ENCODE measurements at places on chromosomes 16 and 17.

GRCh38 chr16:89361751-89362539 lies 128.4 kb downstream of the ANKRD11 start:
- peak; percentile 67 for DNase-seq

GRCh38 chr16:81324808-81325207 lies 10.0 kb downstream of the GAN start:
- DNase-seq: no peak

DNA sequence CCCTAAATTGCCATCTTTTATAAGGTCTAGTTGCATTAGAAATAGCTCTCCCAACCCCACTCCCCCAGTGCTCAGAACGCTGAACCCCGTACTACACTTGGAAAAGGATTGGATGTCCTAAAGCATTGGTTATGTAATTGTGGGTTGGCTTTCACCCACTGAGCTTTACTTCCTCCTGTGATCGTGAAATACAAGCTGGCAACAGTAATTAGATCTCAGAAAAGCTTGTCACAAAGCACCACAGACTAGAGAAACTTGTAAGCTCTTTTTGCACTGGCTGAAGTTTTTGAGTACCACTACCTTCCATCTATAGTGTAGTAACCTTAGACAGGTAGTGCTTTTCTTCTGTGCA lies 54.4 kb downstream of the SIAH1 start:
- no peak for DNase-seq

DNA sequence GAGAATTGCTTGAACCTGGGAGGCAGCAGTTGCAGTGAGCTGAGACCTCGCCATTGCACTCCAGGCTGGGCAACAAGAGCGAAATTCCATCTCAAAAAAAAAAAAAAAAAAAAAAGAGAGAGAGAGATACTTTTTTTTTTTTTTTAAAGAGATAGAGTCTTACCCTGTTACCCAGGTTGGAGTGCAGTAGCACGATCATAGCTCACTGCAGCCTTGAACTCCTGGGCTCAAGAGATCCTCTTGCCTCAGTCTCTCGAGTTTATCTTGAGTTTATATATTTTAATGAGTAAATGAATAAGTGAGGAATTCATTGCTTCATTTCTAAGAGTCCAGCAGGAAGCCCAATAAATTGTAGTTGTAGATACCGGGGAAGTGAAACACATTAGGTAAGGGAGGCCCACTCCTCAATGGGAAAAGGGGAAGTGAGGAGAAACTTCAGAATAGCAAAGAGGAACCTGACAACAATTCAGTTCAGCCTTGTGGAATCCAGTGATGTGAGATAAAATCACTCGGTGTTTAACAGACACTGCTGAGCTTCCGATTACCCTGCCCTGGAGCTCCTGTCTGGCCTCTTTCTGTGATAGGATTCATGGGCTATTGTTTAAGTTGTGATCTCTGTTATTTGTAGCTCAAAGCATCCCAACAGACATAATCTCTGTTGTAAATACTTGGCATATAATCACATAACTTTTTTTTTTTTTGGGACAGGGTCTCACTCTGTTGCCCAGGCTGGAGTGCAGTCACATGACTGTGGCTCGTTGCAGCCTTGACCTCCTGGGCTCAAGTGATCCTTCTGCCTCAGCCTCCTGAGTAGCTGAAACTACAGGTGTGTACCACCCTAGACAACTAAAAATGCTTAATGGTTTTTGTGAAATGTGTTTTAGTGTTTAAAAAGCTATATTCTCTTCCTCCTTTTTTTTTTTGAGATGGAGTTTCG lies 15.8 kb upstream of the ITGAM start:
- DNase-seq: no peak

- DNase-seq: no peak
Observed at GRCh38 chr16:79139799-79140198, 460.7 kb downstream of the MAF start.

GRCh38 chr17:52202520-52203080 lies 44.1 kb upstream of the CA10 start:
- no peak for DNase-seq

DNA sequence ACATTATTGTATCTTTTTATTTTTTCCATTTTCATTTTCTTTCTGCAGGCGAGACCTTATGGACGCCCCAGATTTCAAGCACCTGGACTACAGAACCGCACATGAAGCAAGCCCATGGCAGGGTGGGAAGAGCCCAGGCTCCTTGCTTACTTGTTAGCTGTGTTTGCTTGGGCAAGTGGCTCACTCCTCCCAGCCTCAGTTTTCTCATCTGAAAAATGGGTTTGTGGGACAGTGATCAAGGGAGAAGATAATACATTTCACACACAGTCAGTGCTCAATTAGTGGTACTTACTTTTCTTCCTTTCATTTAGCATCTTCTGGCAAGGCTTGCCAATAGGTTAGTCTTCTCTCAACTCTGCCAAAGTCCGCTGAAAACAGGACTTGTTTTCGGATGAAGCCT lies 117.5 kb downstream of the IRX3 start:
- no peak for DNase-seq

GRCh38 chr17:33385713-33386112 lies 92.6 kb upstream of the ASIC2 start:
- no peak for DNase-seq

- no peak for DNase-seq
Observed at GRCh38 chr16:76193906-76194615, 83.1 kb upstream of the CNTNAP4 start.

DNA sequence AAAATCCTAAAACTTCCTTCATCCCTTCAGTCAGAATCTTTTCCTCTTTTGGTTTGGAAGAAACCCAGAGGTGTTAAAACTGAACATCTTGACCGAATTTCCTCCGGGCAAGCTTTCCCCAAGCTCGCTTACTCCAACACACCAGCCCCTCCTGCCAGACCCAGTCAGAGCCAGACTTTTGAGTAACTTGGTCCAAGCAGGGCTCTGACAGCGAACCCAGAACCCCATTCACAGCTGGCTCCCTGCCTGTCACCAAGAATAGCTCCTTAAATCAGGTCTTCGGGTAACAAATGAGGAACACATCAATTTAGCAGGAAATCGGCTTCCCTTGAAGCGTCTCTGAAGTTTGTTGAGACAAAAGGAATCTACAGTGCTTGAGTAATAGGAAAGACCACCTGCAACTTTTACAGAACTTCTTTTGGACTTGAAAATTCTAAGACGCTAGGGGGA lies 27.3 kb downstream of the GAS7 start:
- DNase-seq: no peak

- DNase-seq: no peak
Observed at GRCh38 chr17:2042933-2043332, 1.1 kb downstream of the OVCA2 start.

- no peak for DNase-seq
Observed at GRCh38 chr16:59611556-59611955, 877.4 kb upstream of the GOT2 start.

- no peak for DNase-seq
Observed at GRCh38 chr17:60077672-60078519, 825 bp downstream of the HEATR6 start.

- no peak for DNase-seq
Observed at GRCh38 chr17:58336456-58337209, 8.0 kb upstream of the TSPOAP1 start.

DNA sequence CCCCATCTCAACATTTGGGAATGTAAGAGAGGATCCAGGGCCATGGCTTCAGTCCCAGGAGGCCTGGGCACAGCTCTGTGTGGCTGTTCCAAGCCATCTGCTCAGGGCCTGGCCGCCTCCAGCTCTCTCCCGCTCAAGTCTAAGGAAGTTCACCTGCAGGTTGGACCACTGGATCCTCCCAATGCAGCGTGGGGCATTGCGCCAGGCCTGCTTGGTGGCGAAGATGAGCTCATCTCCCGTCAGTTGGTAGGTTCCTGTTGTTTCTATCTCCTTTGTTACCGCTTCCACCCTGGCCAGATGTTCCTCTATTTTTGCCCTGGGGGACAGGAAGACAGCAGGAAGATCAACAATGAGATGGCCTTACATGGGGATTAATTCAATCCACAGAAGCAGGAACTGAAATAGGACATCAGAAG lies 17.5 kb downstream of the NOS2 start:
- no peak for DNase-seq

DNA sequence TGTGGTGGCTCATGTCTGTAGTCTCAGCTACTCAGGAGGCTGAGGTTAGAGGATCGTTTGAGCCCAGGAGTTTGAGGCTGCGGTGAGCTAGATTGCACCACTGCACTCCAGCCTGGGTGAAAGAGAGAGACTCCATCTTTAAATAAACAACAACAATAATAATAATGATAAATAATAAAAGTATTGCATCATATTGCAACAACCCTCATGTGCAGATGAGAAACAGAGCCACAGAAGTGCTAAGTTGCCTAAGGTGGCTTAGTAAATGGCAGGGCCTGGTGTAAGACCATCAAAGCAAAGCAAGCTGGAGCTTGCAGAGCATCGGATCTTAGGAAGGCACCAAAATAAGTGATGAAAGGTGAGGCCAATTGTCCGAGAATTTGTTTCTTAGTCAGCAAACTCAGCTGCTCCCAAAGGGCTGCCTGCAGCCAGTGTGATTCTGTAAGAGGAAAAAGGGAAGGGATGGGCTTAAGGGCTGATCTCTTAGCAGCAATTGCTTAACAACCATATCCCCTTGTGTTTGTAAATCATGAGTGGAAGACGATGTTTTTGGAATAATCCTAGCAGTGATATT lies 45.3 kb upstream of the HS3ST3A1 start:
- DNase-seq: no peak

- DNase-seq: no peak
Observed at GRCh38 chr16:78057803-78058564, 35.6 kb downstream of the CLEC3A start.

DNA sequence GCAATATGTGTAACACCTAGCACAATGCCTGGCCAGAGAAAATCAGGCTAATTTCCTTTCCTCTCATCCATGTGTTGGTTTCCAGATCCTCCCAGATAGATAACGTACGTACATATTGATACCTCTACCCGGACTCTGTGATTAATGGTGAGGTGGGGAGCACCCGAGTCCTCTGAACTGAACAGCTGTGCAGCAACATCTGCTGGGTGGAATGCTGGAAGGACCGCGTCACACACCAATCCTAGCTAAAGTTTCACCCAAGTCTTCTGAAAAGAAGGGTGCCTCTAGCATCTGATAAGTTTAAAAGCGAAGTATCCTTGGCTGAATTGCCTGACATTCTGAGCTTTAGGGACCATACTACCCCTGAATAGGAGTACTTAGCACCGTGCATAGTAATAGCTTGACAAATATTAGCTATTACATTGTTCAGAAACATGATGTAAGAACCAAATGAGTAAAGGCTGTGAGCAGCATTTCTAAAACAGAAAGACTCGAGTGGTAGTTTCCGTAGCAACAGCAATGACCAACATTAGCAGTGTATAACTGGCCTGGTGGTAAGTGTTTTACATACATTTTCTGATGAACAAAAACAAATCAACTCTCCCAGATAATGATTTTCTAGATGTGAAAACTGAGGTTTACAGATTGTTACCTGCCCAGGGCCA lies 91.4 kb downstream of the SYCE1L start:
- DNase-seq: no peak

- DNase-seq: no peak
Observed at GRCh38 chr17:57350266-57350665, 93.9 kb downstream of the MSI2 start.

DNA sequence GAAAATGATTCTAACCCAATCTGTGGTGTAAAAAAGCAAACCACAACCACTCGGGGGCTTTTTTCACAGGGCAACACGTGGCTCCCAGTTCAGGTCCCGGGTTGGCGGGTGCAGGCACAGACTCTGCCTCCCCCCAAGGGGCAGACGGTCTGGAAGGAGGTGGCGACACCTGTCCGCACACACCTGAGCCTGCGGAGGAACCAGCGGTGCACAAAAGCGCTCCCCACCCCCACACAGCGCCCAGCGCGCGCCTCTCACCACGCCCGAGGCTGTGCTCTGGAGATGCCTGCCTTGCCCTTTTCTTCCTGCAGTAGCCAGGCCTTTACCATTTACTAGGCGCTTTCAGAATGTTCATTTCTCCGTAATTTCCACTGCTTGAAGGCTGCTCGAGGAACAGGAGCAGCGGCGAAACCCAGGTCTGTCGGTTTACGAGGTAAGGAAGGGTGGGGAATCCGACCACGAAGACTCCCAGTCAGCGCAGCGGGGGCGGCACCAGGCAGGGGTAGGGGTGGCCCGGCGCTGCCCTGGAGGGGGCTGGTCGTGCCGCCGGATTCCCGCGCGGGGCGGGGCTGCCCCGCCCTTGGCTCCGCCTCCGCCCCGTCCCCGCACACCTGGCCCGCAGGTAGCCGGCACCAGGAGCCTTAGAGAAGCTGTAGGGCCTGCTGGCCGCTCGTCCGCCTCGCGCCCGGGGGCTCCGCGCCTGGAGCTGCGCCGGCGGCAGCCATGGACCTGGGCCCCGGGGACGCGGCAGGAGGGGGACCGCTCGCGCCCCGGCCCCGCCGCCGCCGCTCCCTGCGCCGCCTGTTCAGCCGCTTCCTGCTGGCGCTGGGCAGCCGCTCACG lies at the start of gene USP43:
USP43 (plus strand) TSS at position 608 of the 842 bp plus-strand sequence; CDS start at position 724, 116 bp downstream.
- peak; percentile 71 for DNase-seq

DNA sequence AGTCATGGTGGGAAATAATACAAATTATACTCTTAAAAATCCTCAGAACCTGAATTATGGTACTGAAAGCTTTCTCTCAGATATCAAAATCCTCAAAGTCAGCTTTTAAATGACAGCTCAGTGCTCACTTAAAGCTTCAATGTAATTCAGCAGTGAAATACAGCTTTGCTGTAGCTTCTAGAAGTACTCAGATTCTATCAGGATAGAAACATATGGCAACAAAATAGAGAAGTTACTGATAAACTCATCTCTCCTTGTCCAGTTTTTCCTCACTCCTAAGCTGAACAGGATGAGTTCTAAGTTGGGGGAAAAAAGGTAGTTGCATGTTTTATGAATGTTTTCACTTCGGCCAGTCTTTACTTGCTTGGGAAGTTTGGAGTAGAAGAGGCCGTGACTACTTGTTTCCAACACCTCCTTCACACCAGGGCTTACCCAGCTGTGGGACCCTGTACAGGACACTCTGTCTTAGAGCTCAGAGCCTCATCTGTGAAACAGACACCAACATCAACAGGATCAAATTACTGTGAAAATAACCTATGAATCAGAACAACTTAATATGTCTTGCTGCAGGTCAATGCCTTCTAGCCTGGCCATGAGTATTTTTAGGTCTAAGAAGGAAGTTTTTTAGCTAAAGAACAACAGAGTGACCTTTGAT lies 30.2 kb downstream of the OGFOD1 start:
- no peak for DNase-seq

Data from upper lobe of left lung (tissue), 6 donors.